ENCODE measurements at places on chromosomes 7 and 10.

DNA sequence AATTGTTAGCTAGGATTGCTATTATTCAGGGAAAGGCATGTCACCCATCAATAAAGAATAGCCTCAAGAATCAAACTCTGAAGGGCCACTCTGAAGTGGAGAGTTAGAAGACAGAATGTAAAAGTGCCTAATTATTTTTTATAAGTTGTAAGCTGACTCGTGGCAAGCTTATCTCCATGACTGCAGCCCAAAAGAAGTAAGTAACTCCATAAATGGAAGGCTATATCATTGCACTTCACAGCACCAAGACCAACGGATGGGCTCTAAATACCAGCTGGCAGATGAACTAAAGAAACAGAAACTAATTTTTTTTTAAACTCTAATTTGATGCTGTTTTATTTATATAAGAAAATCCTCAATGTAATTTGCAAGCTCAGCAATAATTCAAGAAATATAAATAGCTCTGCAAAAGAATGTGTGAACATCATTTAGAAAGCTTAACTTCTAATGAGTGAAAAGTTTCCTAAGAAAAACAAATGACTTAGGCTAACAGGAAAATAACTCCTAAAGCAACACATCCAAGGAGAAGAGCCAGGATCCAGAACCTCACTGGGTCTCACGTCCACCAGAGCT lies 165.5 kb downstream of the SNX13 start:
- DNase-seq = no peak

DNA sequence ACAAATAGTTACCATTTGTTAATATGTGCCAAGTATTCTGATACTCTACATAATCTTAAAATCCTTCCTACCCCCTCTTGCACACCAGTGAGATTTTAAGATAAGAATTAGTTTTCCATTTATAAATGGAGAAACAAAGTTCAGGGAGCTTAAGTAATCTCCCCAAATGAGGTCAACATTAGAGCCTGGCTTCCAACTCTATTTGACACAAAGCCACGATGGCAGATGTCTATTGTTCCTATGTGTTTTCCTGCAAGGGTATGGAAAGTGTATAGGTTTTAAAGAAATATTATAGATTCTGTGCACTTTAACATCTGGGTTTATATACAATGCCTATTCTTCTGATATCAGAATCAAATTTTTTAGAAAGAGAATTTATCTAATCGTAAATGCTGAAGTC lies 143.9 kb upstream of the SEMA3C start:
- no peak for DNase-seq

- no peak for DNase-seq
These were observed 120.3 kb downstream of the GATA3 start for GRCh38 chr10:8174762-8175161.

- no peak for DNase-seq
These were observed 42.7 kb downstream of the SPDYE5 start for GRCh38 chr7:75534727-75535307.

DNA sequence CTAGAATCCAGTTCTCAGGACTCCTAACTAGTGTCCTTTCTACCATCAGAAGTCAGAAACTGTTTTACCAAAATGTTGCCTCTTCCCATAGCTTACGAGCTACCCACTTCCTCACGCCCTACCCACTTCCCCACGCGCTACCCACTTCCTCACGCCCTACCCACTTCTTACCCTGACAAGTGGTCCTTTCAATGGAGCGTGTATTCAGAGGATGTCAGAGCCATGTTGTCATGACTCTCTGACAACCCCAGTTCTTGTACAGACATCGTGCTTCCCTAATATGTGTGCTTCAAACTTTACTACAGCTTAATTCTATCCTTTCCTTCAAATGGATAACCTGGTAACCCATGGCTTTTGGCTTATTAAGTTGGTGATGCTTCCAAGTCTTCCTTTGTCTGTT lies 84.8 kb upstream of the PHF14 start:
- no peak for DNase-seq
